ENCODE measurements at places on chromosomes 16 and 17.
A peak's percentile ranks its signal among the peaks of the same experiment; 100 is the strongest.

- DNase-seq: no peak
Observed at GRCh38 chr16:12321311-12321842, 344.8 kb downstream of the SNX29 start.

GRCh38 chr17:14333506-14333905, 32.6 kb downstream of the HS3ST3B1 start:
- no peak for DNase-seq

DNA sequence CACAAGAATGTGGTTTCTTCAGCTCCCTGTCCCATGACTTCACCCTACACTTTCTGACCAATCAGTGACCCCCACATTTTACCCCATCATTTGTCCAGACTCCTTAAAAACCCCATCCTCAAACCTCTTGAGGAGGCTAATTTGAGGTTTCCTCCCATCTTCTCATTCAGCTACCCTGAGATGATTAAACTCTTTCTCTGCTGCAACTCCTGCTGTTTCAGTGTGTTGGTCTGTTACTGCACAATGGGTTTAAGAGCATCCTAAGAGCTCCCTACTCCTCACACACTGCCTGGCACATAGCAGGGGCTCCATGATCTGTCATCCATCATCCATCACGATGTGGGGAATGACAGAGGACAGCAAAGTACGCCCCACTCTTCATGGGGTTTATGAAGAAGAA, 212.6 kb downstream of the SLC39A11 start:
- DNase-seq: no peak

GRCh38 chr17:77649717-77650211, 308.7 kb upstream of the TNRC6C start:
- DNase-seq: peak; percentile 46

GRCh38 chr16:23930791-23931190, 95.0 kb downstream of the PRKCB start:
- DNase-seq: no peak

All from OCI-M1 (cell line).